ENCODE measurements at places on chromosomes 12 and 14. TPM values are rescaled to one million over a fixed set of nuclear protein-coding genes. Genes with fewer than 3 reads are reported as not detected.

The CCDC184 gene
- 0.07 TPM for total RNA-seq

The BATF gene
- total RNA-seq: 1.4 TPM

The CLMN gene
- 4.8 TPM for total RNA-seq

- DNase-seq: no peak
Observed at GRCh38 chr14:94349276-94349675, 26.1 kb upstream of the SERPINA6 start.

GRCh38 chr12:87160848-87161601 lies 868.2 kb downstream of the C12orf50 start:
- DNase-seq: no peak

GRCh38 chr14:77301103-77301502 lies 19.6 kb downstream of the POMT2 start:
- peak; percentile 54 for DNase-seq

DNA sequence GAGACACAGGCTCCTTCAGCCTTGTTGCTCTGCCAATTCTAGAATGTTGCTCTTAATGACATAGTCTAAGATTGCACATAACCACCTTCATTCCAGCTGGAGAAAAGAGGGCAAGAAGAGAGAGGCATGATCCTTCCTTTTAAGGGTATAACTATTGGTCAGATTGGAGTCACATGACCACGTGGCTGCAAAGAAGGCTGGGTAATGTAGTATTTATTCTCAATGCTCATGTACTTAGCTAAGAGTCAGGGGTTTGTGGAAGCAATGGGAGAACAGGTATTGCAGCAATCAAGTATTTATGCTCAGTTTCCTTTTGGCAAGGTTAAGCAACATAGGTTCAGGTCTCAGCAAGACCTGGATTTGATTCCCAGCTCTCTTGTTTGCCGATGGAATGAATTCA lies 298.8 kb upstream of the TBX3 start:
- DNase-seq: no peak

DNA sequence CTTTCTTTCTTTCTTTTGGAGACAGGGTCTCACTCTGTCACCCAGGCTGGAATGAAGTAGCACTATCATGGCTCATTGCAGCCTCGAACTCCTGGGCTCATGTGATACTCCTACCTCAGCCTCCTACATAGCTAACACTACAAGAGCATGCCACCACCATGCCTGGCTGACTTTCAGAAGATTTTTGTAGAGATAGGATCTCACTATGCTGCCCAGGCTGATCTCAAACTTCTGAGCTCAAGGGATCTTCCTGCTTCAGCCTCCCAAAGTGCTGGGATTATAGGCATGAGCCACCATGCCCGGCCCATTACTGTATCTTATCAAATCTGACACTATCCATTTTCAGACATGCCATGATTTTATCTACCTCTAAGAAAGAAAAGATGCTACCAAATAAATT lies 31.6 kb downstream of the NDUFA12 start:
- DNase-seq: no peak

GRCh38 chr12:90896164-90896563 lies 58.8 kb downstream of the CCER1 start:
- DNase-seq: no peak

DNA sequence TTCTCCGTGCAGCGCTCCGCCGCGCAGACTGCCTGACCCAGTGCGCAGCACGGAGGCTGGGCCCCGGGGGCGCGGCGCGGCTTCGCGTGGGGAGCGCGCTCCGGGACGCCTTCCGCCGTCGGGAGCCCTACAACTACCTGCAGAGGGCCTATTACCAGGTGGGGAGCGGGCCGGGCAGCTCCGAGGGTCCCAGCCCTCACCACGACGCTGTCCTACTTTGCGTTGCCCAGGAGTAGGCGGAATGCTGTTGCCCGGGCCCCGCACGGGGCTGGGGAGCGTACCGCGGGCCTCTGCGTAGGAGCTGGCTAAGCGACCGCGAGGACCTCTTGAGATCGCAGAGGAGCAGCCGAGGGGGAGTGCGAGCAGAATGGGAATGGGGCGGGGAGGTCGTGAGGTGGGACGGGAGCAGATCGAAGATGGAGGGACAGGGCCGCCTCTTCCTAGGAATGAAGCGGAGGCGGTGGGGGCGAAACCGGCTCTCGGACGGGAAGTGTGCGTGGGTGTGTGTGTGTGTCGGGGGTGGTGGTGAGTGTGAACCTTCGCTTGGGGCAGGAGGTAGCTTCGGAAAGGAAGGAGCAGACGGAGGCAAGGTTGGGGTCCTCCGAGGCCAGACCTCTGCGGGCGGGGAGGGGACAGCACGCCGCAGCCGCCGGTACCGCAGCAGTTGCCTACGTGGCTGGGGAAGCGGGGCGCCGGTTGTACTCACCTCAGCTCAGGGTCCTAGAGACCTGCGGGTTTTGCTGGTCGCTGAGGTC lies 751 bp downstream of the P3H3 start:
- DNase-seq: no peak

DNA sequence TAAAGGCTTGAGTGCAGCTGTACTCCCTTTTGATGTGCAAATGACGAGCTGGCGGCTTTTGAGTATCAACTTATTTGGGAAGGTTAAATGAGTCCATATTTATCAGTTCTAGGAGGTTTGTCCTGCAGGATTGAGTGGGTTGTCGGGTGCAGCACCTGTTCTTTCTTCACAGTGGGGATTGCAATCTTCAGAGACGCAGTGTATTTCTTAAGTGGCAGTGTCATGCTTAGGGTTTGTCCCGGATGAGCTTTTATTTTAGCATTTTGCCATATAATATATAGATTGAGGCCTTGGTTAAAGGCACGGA lies 1.2 kb downstream of the FUT8 start:
- no peak for DNase-seq

DNA sequence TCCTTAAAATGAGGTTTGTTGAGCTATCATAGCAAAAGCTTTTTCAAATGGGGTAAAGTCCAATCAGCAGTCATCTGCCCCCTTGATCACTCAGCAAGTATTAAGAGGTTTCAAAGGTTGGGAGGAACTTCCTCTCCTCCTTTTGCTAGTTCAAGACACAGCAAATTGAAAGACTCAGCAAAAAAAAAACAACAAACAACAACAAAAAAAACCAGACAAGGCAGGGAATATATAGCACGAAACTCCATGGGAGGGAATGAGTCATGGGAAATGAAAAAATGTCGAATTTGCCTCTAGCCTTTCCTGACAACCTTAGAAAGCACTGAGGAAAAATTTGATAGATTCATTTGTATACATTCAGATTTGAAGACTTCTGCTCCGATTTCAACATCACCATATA lies 1.6 kb upstream of the SLC7A8 start:
- peak; percentile 11 for DNase-seq

- DNase-seq: no peak
Observed at GRCh38 chr12:1054117-1054870, 63.3 kb downstream of the ERC1 start.
